Vein endothelial cell (primary cell): ENCODE measurements at places on chromosomes 7 and 10. TPM values are rescaled to one million over a fixed set of nuclear protein-coding genes. Genes with fewer than 3 reads are reported as not detected.

Gene C10orf62
- total RNA-seq: 0.10 TPM in 1 of 2 replicates, not detected in the other

Gene C10orf105
- total RNA-seq: under 0.01 TPM in 1 of 2 replicates, not detected in the other

Gene LIPK
- total RNA-seq: not detected in 2 replicates

Gene RAB18
- total RNA-seq: 35.3 and 42.1 TPM in 2 replicates

Gene IKZF1
- total RNA-seq: not detected in 2 replicates

Gene ADIRF
- total RNA-seq: 10.0 and 11.4 TPM in 2 replicates

Gene SNX10
- 0.65 and 2.3 TPM in 2 replicates for total RNA-seq

Gene JAZF1
- total RNA-seq: 3.6 and 5.4 TPM in 2 replicates

Gene CABCOCO1
- 0.76 and 1.6 TPM in 2 replicates for total RNA-seq

Gene BUD31
- total RNA-seq: 86.2 and 88.4 TPM in 2 replicates

Gene POMZP3
- 9.5 and 11.8 TPM in 2 replicates for total RNA-seq

Gene FAM170B
- not detected in 2 replicates for total RNA-seq

Gene FAM25C
- not detected in 2 replicates for total RNA-seq

Gene SMURF1
- total RNA-seq: 28.9 and 33.3 TPM in 2 replicates

Gene PLEKHS1
- under 0.01 TPM in 1 of 2 replicates, not detected in the other for total RNA-seq

Gene EPHB6
- total RNA-seq: 1.4 and 2.0 TPM in 2 replicates
